ENCODE measurements at places on chromosomes 11 and 22.

DNA sequence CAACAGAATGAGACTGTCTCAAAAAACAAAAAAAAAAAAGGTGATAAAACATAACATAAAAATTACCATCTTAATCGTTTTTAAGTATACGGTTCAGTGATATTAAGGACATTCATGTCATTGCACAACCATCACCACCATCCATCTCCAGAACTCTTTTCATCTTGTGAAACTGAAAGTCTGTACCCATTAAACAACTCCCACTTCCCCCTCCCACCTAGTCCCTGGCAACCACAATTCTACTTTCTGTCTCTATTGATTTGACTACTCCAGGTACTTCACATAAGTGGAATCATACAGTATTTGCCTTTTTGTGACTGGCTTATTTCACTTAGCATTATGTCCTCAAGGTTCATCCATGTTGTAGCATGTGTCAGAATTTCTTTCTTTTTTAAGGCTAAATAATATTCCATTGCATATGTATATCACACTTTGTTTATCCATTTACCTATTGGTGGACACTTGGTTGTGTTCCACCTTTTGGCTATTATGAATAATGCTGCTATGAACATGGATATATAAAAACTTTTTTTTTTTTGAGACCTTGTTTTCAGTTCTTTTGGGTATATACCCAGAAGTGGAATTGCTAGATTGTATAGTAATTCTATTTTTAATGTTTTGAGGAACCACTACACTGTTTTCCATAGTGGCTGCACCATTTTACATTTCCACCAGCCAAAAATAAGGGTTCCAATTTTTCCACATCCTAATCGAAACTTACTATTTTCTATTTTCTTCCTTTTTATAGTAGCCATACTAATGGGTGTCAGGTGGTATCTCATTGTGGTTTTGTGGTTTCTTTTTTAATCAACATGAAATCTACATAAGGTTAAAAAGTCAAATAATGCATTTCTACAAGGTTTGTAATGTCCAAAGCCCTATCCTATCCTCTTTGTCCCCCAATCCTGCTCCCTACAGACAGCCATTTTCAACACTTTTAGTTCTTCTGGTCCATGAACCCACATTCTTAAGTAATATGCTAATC is 23.4 kb upstream of the PIK3C2A start:
- peak; percentile 79 for DNase-seq

- DNase-seq = no peak
Measured at GRCh38 chr11:90558328-90558865, 335.5 kb upstream of the CHORDC1 start.

- no peak for DNase-seq
Measured at GRCh38 chr22:44337678-44338004, 24.9 kb upstream of the SHISAL1 start.

GRCh38 chr11:134645576-134645975 is 233.5 kb upstream of the B3GAT1 start:
- DNase-seq = no peak
